Stimulated activated naive CD8-positive, alpha-beta T cell treated with anti-CD3 and anti-CD28 coated beads, Interleukin-15, Interleukin-2, amounts not matched to agents 100 U/mL and 50 U/mL, for 24 hours (primary cell): ENCODE measurements at places on chromosomes 2 and 18.
A peak's percentile ranks its signal among the peaks of the same experiment; 100 is the strongest.

DNA sequence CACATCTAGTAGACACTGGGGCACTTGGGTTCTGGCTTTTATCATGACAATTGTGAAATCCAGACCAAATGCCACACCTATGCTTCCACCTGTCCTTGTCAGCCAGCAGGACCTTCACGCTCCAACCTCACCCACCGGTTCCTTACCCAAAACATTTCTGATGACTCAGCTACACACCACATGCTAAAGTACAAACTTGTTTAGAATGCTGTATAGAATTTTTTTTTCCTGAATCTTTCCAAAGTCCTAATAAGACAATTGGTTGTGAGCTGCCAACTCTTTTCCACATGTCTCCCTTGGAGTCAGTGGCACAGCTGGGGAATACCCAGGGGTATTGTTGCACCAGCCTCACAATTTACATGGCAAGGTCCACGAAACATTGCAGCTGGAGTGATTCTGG lies 75.5 kb upstream of the LPIN2 start:
- no peak for DNase-seq

- no peak for DNase-seq
Measured at GRCh38 chr2:19611491-19612332, 253.3 kb upstream of the OSR1 start.

GRCh38 chr2:241906826-241907570 lies 37.5 kb downstream of the RTP5 start:
- DNase-seq: no peak

- no peak for DNase-seq
Measured at GRCh38 chr2:95539836-95540235, 52.0 kb upstream of the TRIM43 start.

DNA sequence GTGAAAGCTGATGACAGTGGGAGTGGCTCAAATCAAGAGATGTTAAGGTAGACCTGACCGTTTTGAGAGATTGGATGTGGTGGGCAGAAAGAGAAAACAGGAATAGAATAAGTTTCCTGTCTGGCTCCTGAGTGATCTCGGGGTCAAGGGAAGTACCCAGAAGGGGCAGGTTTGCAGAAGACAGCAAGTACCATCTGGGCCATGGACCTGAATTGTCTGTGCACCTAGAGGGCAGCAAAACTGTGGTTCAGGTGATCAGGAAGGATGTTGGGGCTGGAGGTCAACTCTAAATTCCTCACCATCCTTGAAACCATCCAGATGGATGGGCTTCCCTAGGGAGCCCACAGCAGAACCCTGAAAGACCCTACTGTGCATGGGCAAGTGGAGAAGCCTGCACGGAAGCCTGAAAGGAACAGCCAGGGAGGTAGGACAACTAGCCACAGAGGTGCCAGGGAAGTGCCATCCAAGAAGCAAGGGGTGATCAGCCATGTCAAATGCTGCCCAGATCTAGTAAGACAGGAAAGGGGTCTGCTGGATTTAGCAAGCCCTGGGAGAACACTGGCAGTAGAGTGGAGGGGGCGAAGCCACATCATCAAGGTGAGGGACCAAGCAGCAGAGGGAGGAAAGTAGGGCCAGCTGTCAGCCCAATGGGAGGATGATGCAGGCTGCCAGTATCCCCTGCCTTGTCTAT lies 8.0 kb downstream of the TEX261 start:
- no peak for DNase-seq

DNA sequence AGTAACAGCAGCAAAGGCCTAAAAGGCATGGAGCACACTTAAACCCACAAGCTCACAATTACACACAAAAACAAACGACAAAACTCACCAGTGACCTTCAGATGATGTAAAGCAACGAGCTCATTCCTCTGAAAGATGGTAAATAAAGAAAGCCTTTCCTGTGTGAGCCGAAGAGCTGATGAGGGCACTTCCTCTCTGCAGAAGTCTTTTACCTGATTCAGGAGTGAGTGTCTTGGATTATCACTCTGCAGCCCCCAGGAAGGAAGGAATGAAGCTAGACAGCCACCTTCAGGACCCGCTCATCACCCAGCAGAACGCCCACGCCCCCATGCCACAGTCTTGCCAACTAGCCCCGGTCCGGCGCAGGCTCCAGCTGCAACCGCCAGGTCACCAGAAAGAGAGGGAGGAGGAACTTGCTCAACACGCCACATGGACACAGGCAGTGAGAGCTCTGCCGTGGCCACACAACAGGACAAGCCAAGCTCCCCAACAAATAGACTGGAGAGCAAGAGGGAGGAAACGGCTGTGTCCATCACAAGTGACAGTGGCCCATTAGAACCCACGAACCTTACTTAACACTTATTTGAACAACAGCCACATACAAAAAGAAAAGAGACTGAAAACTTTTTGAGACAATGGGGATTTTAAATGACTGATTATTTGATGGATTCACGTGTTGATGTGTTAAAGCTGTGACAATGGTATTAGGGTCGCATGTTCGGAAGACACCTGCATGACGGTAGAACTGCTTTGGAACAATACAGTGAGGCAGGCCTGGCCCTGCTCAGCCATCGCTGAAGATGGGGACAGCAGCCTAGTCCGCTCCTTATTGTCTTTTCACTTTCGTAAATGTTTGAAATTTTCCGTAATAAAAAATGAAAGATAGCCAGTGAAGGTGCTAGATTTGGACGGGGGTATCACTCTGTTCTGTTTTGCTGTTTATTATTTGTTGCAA lies 127.3 kb downstream of the HDAC4 start:
- DNase-seq: no peak

DNA sequence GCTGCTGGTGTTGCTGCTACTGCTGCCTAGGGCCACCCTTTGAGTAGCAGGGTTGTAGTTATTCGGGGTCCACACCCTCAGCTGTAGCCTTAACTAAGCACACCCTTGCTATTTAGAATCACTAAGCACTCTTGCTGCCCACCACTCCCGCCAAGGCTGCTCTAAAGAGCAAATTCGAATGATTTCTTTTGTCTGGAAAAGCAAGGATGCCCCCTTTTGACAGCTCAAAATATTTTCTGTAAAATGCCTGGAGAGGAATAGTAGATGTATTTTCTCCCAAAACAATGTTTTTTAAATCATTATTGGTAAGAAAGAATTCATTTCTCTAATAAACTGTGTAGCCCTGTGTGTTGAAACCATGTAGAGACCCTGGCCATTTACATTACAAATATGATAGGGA lies 80.8 kb upstream of the PAPOLG start:
- DNase-seq: no peak

- no peak for DNase-seq
Measured at GRCh38 chr18:45677276-45677807, 46.6 kb upstream of the SLC14A1 start.

DNA sequence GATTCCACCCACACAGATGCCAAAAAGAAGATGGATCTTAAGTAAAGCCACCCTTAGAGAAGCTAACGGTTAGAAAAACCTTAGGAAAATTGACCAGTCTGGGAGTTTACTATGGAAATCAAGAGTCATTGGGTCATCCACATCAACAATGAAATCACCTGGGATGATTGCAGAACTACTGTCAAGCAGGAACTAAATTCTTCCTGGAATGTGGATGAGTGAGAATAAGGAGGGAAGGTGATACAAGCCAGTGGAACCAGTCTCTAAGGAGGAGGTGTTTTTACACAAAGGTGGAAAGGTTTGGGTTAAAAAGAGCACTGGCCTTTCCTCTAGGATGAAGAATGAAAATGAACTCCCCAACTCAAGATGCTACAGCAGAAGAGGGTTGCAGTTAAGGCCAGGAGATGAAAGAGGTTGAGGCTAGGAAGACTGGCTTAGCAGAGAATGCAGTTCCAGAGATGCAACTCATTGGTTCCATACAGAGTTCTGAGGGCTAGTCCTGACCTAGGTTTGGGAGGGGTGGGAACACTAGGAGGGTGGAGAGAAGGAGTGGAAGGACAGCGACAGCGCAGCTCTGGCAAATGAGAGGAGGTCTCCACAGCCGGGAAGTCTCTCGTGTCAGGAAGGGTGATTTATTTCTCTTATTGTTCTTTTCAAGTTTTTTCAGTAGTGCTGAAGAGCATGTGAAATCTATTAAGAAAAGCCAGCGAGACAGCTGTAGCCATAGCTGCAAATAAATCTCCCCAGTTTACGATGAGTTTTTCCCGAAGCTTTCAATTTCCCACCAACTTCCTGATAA lies 27.7 kb upstream of the KDM3A start:
- no peak for DNase-seq

- no peak for DNase-seq
Measured at GRCh38 chr2:159086342-159086741, 117.9 kb downstream of the TANC1 start.

GRCh38 chr2:122007126-122007525 lies 251.7 kb downstream of the TSN start:
- no peak for DNase-seq

DNA sequence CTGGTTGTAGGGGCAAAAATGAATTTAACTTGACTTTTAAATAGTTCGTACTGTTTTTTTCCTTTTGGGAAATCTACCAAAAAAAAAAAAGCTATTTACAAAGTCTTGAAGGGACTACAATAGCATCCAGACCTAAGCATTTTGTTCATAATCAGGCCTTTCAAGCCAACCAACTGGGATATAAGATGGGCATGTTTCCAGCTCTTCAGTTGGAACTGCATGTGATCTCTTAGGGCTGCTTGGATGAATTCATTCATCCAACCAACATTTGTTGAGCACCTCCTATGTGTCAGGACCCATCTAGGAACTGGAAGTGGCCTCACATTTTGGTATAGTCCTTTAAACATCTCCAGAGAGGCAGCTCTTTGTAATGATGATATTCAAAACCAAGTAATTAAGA lies 98.6 kb downstream of the AAK1 start:
- DNase-seq: no peak

- no peak for DNase-seq
Measured at GRCh38 chr2:229752970-229753729, 38.8 kb upstream of the DNER start.

DNA sequence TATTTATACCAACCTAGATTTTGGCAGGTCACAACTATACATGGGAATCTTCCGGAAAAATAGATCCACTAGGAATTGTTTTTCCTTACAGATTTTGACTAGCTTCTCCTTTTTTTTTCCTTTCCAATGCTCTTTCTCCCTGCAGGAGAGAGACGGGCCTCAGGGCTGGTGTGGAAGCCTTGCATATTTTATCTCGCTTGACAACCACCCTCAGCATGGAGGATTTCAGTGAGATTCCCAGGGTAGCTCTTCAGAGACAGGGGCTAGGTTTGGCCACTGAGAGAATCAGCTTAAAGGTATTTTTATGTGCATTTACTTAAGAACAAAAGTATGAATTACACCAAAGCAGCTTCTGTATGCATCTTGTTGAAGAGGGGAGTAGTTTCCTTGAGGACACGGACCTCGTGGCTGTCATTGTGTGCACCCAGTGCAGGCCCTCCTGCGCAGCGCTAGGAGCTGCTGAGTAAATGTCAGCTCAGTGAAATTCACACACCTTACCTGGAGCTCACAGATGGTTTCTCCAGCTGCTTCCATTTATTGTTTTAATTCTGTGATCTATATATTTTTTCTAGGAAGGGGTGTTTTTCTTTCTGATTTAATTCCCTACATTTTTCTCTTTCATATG lies 54.4 kb downstream of the TRAPPC12 start:
- no peak for DNase-seq

- no peak for DNase-seq
Measured at GRCh38 chr2:51960841-51961335, 929.0 kb upstream of the NRXN1 start.

DNA sequence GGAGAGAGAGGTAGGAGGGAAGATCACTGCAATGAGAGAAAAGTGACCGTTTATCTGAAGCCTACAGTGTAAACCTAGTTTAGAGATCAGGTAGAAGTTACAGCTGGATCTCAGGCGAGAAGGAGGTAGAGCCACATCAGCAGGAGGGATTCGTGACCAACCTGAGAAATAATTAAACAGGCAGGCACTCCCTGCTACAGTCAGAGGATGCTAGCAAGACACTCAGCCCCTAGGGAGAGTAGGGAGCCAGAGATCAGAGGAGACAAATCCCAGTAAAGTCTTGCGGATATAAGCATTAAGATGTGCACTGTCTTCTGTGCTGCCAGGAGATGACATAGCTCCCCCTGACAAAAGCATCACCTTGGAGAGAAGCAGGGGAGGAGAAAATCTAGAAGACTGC lies 629.1 kb upstream of the SLC39A10 start:
- no peak for DNase-seq

GRCh38 chr2:88692187-88692586 lies 714 bp downstream of the RPIA start:
- DNase-seq: peak; percentile 47
